Heart left ventricle (tissue), 16 donors: ENCODE measurements at places on chromosomes 13 and 19. TPM values are rescaled to one million over a fixed set of nuclear protein-coding genes. Genes with fewer than 3 reads are reported as not detected.

GRCh38 chr19:36837906-36838783 lies at the start of gene ZNF790:
TSS of gene ZNF790 (minus strand) at chr19:36838387. CDS start at chr19:36825619, 12,768 bp downstream.
- DNase-seq, result peak; percentile 91

ADPRHL1 gene
- total RNA-seq, result 521 TPM

- DNase-seq, result no peak
Observed at GRCh38 chr13:103373916-103374315, 307.7 kb upstream of the SLC10A2 start.

DNA sequence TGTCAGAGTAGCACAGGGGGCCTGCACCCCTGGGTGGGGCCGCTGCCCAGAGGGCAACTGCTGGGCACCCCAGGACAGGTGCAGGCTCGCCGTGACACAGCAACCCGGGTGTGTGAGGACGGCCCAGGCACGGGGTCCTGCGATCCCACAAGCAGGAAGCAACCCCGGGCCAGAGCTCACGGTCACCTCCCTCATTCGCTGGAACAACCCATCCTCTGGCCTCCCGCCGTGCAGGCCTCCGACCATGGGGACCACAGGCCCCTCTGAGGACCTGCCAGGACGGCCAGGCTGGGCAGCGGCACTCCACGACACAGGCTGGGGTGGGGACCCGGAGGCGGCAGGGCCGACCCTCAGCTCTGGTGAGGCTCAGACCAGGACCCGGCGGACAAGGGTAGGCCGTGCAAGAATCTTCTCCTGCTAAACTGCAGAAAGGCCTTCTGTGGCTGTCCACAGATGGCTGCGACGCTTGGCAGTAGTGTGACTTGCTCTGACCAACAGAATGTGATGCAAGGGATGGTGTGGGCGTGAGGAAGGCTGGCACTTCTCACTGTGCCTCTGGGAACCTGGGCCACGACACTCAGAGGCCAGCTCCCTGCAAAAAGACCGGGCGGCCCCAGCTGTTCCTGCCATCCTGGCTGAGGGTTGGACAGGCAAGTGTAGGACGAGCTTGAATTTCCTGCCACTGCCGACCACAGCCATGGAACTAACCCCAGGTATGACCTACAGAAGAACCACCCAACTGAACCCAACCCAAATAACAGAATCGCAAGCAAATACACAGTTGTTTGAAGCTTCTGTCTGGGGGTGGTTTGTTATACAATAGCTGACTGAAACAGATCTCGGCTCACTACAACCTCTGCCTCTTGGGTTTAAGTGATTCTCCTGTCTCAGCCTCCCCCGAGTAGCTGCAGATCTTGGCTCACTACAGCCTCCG lies 26.5 kb downstream of the PIP5K1C start:
- no peak for DNase-seq
